ENCODE measurements at places on chromosomes 7 and 10.

- DNase-seq: no peak
Measured at GRCh38 chr10:103776878-103777591, 78.3 kb downstream of the SH3PXD2A start.

DNA sequence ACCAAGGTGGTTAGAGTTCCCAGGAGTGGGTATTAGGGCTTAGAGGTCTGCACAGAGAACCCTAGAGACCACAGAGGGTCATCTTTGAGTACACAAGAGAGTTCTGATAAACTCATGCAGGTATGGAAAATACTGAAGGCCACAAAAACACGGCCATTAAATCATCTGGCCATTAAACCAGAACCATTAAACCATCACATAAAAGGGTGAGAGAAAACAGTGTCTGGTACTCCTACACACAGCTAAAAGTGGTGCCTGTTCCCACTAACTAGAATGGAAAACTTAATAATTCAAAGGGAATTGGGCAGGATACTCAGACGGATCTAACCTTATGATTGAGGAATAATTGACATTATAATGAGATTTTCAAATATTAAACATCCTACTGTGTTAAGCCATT is 679.4 kb downstream of the TNS3 start:
- DNase-seq: no peak

DNA sequence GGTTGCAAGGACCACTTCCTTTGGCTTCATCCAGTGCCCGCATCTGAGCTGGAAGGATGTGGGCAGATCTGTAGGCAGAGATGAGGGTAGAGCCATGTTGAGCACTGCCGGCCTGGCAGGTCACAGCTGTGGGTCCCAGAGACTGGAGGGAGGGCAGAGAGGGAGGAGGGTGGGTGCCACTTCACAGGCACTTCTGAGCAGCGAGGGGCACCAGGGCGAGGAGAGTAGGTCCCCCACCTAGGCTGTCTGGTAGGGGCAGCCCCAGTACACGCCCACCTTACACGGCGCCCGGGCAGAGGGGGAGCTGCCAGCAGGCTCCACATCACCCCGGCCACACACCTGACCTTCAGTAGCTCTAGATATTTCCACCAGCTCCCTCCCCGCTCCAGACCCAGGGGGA is 473.0 kb upstream of the FOXK1 start:
- no peak for DNase-seq

DNA sequence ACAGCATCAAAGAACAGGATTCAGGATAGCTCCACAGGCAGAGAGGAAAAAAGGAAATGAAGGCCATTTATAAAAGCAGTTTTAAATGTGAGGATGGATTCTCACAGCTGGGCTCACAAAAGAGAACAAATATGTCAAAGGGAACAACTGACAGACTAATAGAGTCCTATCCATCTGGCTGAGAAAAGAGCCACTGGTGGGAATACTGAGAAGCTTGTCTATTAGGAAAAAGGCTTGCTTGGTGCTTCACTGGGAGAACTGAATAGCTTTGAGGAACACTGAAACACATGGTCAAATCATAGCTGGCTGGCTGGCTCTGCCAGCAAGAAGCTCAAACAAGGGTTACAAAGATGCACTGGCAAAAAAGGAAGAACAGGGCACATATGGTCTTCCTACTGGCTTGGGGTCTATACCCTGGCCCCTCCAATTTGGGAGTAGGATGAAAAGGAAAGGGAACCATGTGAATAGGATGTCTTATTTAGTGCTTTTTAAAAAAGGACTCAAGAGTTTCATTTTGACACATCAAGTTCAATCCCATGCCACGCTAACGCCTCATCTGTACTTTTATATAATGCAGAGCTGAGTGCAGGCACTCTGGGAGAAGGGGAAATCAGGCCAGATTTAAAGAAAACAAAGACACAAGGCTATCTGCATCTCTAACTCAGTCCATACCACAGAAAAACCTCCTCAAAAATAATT is 44.8 kb upstream of the KCNIP2 start:
- DNase-seq: no peak

Data from hematopoietic multipotent progenitor cell treated with erythropoietin and hydrocortisone succinate and interleukin-3 and kit ligand, for 15 days (in vitro differentiated cells).